ENCODE measurements at places on chromosomes 6 and 20.

DNA sequence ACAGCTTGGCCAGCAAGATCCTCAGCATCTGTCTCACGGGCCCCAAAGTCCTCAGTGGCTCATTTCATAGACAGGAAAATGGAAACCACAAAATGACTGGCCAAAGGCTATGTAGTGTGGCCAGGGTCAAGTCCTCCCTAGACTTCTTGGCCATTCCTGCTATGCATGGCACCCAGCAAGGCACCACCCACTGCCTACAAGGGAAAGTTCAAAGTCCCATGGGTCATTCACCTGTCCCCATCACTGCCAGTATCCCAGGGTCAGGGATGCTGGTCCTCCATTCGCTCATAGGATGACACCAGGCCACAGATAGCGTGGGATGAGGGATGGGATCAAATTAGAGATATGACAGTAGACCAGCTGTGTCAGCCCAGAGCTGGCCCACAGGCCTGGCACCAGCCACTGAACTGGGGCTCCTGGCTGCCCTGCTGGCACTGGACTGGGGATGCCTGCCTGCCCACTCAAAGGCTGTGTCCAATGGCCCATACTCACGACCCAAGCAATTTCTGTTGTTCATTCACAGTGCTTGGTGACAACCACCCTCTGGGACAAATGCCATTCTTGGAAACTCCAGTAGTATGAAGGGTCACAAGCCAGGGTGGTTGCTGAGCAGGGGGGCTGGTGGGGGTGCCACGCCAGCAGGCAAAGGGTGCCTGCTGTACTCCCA, 11.6 kb downstream of the ADISSP start:
- H3K27me3 ChIP-seq: peaks cover 21% of the 10 kb centered on the region
- H3K36me3 ChIP-seq: peaks cover 42% of the 10 kb centered on the region
- no peak for DNase-seq
- H3K4me3 ChIP-seq: no peak overlapping the region
- H3K4me1 ChIP-seq: no peaks in the 10 kb centered on the region

GRCh38 chr20:45545754-45546453, 1.3 kb downstream of the EPPIN start:
- no peak overlapping the region for H3K4me3 ChIP-seq
- no peaks in the 10 kb centered on the region for H3K36me3 ChIP-seq
- H3K27me3 ChIP-seq: no peaks in the 10 kb centered on the region
- peak; percentile 29 for DNase-seq
- no peak overlapping the region for H3K27ac ChIP-seq

GRCh38 chr6:49519660-49520059, 19.9 kb downstream of the GLYATL3 start:
- no peak overlapping the region for H3K4me3 ChIP-seq
- no peaks in the 10 kb centered on the region for H3K36me3 ChIP-seq
- no peaks in the 10 kb centered on the region for H3K4me1 ChIP-seq

- H3K4me3 ChIP-seq: no peak overlapping the region
- H3K27ac ChIP-seq: no peak overlapping the region
- no peak for DNase-seq
- H3K36me3 ChIP-seq: no peaks in the 10 kb centered on the region
Observed at GRCh38 chr20:51050531-51051075, 27.7 kb upstream of the KCNG1 start.

DNA sequence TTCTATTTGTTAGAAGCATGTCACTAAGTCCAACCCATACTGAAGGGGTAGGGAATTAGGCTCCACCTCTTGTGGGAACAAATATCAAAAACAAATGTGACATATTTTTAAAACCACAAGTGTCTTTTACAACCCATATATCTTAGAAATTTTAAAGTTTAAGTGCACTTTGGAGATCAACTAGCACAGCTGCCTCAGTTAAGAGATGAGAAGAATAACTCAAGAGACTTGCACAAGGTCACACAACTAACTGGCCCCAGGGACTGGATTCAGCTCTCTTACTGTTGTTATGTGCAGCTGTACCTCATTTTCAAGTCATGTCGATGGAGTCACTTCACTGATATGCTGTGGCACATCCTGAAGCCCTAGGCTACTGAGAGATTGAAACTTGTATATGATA, 102.9 kb upstream of the BMP2 start:
- no peak overlapping the region for H3K27ac ChIP-seq
- H3K27me3 ChIP-seq: no peaks in the 10 kb centered on the region
- no peaks in the 10 kb centered on the region for H3K36me3 ChIP-seq

DNA sequence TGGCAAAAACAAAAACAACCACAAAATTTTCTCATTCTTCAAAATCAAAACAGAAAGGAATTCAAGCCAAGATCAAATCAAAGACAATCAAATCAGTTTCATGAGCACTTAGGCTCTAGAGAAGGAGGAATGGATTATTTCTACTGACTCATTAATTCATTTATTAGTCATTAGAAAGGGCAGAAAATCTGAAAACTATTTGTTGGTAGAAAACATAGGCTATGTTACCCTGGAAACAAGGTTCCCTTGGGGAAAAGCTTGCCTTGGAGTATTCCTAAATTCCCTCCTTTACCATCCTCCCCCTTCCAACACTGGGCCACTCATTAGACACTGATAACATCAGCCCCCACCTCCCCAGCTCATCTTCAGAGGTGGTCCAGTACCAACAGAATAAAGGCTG, 17.5 kb downstream of the KIF16B start:
- H3K4me3 ChIP-seq: no peak overlapping the region
- H3K27me3 ChIP-seq: no peaks in the 10 kb centered on the region
- no peak overlapping the region for H3K27ac ChIP-seq

GRCh38 chr20:21373436-21373835, 23.9 kb downstream of the NKX2-4 start:
- H3K36me3 ChIP-seq: peaks cover 78% of the 10 kb centered on the region
- H3K4me1 ChIP-seq: no peaks in the 10 kb centered on the region
- H3K27ac ChIP-seq: no peak overlapping the region
- H3K4me3 ChIP-seq: no peak overlapping the region

GRCh38 chr6:48150701-48151100, 39.7 kb upstream of the PTCHD4 start:
- no peak overlapping the region for H3K27ac ChIP-seq
- no peaks in the 10 kb centered on the region for H3K27me3 ChIP-seq

DNA sequence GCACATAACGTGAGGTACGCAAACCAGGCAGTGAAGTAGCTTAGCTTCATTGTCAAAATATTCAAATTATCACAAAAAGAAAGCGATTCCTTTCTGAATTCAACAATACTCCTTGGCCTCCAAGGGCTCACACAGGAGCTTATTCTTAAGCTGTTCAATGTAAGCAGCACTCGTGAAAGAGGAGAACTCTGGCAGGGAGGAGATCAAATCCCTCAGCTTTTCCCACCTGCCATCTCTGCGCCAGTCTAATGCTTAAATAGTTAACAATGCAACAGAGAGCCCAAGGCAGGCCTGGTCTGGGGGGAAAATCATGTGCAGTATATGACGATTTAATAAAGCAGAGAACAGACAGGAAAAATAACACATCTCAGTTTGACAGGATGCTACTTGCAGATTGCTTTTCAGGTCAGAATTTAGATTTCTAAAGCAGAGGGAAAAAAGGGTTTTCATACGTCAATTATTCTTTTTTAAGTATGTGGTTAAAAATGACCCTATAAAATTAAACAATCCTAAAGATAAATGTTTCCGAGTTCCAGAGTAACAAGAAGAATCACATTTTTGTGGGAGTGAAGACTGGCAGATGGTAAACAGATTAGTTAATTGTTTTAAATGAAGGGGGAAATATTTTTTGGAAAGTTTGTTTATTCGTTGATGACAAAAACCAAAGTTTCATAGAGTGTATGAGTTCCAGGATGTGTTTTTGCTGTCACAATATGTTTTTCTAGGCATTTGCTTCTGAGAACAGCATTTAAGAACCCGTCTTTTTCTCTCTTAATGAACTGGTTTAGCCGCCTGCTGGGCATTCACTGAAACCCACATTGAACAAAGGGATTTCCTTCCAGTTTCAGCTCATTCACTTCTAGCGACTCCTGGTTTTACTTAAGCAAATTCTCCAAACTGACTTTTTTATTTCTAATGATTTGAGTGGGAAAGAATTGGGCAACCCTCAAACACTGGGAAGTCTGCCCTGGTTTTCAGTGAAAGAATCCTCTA, 45.9 kb downstream of the PLAGL1 start:
- no peak overlapping the region for H3K4me3 ChIP-seq
- peaks cover 40% of the 10 kb centered on the region for H3K4me1 ChIP-seq
- peak; percentile 69 for DNase-seq
- no peaks in the 10 kb centered on the region for H3K36me3 ChIP-seq
- peak overlapping the region; percentile 93 for H3K27ac ChIP-seq
- H3K27me3 ChIP-seq: no peaks in the 10 kb centered on the region

DNA sequence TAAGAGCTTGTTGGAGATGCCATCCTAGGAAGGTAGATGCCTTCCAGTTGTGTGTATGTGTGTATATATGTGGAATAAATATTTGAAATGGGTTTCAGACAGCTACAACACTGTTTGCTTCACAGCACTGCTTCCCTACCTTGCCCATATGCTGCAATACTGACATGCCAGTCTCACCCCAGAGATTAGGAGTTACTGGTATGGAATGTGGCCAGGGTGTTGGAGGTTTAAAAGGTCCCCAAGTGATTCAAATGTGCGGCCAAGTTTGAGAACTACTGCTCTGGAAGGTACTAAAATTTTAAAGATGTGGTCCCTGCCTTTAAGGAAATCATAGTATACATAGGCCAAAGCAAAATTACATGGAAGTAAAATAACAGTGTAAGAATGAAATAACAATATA, 39.5 kb downstream of the BCKDHB start:
- DNase-seq: no peak
- H3K36me3 ChIP-seq: peaks cover 9% of the 10 kb centered on the region
- no peak overlapping the region for H3K27ac ChIP-seq
- H3K4me3 ChIP-seq: no peak overlapping the region

- no peaks in the 10 kb centered on the region for H3K36me3 ChIP-seq
- H3K27ac ChIP-seq: no peak overlapping the region
- H3K27me3 ChIP-seq: no peaks in the 10 kb centered on the region
Observed at GRCh38 chr20:61768571-61769285, 297.0 kb downstream of the TAF4 start.

DNA sequence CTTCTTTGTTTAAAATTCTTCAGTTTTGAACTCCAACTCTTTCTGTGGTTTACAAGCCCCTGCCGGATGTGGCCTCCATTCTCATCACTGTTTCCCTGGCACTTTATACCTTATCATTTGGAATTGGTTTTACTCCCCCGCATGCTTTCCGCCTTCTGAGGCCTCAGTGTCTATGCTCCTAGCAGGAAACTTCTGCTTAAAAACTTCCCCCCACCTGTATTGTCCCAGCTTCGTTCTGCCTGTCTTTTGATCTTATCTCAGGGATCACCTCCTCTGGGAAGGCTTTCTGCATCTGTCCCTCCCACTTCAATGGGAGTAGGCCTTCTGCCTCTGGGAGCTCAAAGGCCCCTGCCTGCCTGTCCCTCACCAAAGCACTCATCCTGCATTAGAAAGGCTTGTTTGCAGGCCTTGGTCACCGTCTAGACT, 3.4 kb upstream of the ANGPT4 start:
- H3K4me1 ChIP-seq: no peaks in the 10 kb centered on the region
- no peaks in the 10 kb centered on the region for H3K36me3 ChIP-seq
- no peak overlapping the region for H3K27ac ChIP-seq
- DNase-seq: no peak
- peaks cover 18% of the 10 kb centered on the region for H3K27me3 ChIP-seq

DNA sequence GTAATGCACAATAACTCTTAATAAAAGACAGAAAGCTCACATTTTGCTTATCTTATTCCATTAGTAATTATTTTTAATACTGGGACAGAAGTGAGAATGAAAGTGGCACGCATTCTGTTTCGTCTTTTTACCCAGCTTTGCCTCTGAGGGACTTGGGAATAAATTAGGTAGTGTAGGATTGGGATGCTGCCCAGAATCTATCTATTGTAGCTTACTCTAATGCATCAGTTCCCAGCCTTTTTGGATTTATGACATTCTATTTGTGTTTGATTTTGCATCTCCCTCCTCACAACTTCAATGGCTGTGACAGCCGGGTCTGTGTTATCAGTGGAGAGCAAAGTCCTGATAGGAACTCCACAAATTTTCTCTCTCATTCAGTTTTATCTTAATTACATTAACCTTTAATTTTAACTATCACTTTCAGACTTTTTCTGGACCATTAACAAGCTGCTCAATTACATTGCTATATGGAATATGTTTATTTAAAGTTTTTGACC, 62.9 kb upstream of the TULP4 start:
- H3K4me3 ChIP-seq: no peak overlapping the region
- H3K4me1 ChIP-seq: no peaks in the 10 kb centered on the region
- no peaks in the 10 kb centered on the region for H3K27me3 ChIP-seq
- no peak for DNase-seq
- H3K36me3 ChIP-seq: peaks cover 1% of the 10 kb centered on the region

GRCh38 chr6:116471531-116471930, 10.4 kb downstream of the CALHM6 start:
- H3K36me3 ChIP-seq: no peaks in the 10 kb centered on the region
- no peaks in the 10 kb centered on the region for H3K27me3 ChIP-seq
- no peaks in the 10 kb centered on the region for H3K4me1 ChIP-seq
- no peak for DNase-seq
- H3K27ac ChIP-seq: no peak overlapping the region

DNA sequence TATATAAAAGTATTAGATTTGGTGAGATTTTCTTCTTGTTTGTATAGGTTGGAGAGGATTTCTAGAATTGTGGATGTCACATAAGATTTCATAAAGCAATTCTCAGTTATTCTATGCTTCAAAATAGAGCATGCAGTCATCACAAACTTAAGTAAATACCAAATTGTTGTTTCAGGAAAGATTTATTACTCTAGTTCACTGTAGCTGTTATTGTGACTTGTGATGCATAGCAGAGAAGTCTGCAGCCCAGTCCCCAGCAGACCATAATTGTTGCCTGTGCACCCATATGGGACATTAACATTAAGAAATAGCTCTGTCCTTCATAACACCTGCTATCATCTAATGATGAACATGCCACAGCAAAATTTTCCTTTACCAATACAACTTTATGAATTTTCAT, 228.0 kb upstream of the FAM83B start:
- DNase-seq: no peak
- H3K4me1 ChIP-seq: no peaks in the 10 kb centered on the region
- H3K4me3 ChIP-seq: no peak overlapping the region
- H3K36me3 ChIP-seq: no peaks in the 10 kb centered on the region
- no peak overlapping the region for H3K27ac ChIP-seq
- H3K27me3 ChIP-seq: no peaks in the 10 kb centered on the region

GRCh38 chr6:138517635-138518034, 18.3 kb upstream of the NHSL1 start:
- H3K27ac ChIP-seq: no peak overlapping the region
- H3K4me3 ChIP-seq: no peak overlapping the region
- H3K36me3 ChIP-seq: peaks cover 4% of the 10 kb centered on the region

DNA sequence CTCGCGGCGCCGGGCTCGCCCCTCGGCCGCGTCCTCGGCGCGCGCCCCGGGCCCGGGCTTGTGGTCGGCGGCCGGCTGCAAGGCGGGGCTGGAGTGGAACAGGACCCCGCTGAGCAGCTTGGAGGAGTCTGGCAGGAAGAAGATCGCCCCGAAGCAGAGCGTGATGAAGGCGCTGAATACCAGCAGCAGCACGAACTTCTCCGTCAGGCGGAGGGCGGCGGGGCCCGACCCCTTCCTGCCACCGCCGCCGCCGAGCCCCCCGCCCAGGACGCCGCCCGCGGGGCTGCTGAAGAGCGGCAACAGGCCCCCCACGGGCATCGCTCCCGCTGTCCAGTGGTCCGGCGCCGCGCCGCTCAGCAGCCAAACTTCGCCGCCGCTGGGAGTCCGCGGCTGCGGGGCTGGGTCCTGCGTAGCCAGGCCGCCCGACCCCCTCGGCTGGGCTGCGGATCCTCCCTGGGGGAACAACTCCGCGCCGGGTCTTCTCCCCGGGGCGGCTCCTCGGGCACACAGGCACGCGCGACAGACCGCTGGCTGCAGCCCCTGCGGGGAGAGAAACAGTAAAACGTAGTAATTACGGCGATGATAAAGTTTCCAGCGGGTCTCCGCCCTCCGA, 707 bp downstream of the MAN1A1 start:
- peak overlapping the region; percentile 98 for H3K4me3 ChIP-seq
- H3K36me3 ChIP-seq: no peaks in the 10 kb centered on the region
- H3K4me1 ChIP-seq: peaks cover 16% of the 10 kb centered on the region
- no peaks in the 10 kb centered on the region for H3K27me3 ChIP-seq
- DNase-seq: peak; percentile 37
